ENCODE measurements at places on chromosomes 7 and 10. TPM values are rescaled to one million over a fixed set of nuclear protein-coding genes. Genes with fewer than 3 reads are reported as not detected.

Gene PLXNA4
- total RNA-seq, result 6.2 TPM

Gene CYP2C8
- total RNA-seq, result not detected

Gene FAM25A
- total RNA-seq, result not detected

Gene ANKRD2
- not detected for total RNA-seq

Gene EVX1
- total RNA-seq, result not detected

Gene EXOC6
- 12.6 TPM for total RNA-seq

Gene FAM237B
- not detected for total RNA-seq

Gene DPYSL4
- total RNA-seq, result 6.0 TPM

DNA sequence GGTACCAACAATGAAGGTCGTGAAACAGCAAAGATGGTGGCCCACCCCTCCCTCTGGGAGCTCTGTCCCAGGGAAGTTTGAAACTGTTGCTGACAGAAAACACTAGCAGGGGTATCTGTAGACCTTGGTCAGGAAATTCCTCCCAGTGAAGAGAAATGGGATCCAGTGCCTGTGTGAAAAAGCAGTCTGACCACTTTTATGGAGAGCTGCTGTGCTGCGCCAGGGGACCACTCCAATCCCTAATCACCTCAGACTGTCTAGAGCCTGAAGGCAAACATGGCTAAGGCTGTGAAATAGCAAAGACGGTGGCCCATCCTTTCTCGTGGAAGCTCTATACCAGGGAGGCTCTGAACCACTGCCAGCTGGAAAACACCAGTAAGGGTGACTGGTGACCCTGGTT, 38.3 kb upstream of the TMEM140 start:
- no peak for DNase-seq

DNA sequence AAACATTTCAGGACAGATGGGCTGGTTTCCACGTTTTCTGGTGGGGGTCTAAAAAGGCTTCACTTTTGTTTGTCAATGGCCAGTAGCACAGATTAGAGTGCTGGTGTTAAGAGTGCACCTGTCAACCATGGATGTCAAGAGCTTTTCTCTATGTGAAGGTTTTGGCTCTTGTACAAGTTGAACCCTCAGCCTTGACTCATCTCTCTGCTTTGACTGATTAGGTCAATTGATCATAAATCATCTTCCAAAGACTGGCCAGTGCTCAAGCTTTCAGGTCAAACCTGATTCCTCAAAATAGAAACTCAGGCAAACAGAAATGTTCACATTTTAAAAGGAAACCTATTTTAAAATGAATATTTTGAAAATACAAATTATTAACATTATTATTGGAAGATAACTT, 59.6 kb upstream of the SP4 start:
- DNase-seq, result no peak

DNA sequence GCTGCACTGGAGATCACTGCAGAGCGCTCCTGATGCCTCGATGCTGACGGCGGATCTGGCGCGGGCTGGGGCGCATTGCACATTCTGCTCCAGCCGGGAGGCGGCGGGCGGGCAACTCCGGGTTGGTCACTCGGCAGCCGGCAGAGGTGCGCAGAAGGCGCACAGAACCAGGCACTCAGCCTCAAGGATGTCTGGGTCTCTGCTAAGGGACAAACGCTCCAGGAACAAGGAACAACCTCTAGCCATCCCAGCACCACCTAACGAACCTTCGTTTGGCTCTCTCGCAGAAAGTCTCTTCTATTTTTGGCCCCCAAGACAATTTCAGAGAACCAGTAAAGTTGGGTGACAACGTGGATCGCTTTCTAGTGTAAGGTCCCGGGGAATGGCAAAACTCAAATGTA, 254.6 kb downstream of the OTUD1 start:
- no peak for DNase-seq

DNA sequence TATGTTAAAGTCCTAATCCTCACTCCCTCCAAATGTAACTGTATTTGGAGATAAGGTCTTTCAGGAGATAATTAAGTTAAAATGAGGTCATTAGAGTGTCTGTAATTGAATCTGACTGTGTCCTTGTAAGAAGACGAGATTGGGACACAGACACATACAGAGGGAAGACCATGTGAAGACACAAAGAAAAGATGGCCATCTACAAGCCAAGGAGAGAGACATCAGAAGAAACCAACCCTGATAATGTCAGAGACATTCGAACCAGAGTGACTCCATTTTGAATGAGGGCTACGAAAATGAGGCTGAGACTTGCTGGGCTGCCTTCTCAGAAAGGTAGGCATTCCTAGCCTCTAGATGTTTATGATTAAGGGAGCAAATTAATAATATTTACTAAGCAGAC, 542 bp upstream of the SAMD9L start:
- DNase-seq, result no peak

DNA sequence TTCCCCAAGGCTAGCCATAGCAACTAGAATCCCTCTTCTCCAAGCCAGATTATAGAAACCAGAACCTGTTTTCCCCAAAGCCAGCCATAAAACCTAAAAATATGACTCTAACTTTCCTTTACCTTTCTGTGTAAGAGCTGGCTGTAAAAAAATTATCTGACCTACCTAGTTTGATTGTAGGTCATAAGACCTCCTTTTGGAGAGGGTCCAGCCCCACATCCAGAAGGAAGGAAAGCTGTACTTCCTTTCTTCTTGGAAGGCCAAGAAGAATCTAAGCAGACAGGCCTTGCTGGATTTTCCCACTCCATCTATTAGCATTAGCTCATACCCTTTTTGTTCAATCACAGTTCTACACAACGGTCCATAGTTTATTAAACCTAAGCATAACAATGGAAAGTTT, 1006.3 kb downstream of the SORCS3 start:
- no peak for DNase-seq

DNA sequence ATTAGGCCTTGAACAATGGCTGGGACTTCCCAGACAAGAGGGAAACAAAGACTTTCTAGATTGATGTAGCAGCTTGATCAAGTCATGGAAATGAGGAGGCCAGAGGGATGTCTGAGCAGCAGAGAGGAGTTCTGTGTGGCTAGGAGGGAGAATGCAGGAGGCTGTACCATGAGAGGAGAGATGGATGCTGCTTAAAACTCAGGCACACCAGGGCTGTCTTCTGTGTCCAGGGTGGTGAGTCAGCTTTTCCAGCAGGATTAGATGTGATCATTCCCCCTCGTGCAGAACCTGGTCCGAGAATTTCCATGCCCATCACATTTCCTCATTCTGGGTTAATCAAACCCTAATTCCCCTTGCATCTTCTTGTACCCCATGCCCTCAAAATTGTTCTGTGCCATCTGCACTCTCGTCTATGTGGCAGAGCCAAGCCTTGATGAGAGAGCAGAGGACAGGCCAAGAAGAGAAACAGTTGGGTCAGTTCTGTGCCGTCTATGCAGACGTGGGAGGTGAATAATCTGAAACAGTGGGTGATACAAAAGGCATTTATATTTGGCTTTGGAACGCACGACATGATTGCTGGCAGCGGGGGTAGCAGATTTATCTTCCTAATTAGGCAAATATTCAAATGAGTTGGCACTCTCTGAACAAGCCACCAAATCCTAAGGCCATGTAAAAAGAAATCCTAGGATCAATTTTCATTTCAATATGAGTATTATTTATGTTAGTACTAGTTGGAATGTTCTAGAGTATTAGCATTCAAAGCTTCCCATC, 160.7 kb downstream of the TMEM178B start:
- peak; percentile 24 for DNase-seq

DNA sequence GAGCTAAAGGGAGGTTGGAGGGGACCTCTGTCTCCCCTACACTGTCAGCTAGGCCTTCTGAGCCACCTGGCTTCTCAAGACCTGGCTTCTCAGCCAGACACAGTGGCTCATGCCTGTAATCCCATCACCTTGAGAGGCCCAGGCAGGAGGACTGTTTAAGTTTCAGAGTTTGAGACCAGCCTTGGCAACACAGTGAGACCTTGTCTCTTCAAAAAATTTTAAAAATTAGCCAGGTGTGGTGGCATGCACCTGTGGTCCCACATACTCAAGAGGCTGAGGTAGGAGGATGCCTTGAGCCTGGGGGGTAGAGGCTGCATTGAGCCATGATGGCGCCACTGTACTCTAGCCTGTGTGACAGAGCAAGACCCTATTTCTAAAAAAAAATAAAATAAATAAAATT, 33.1 kb downstream of the PIP4K2A start:
- DNase-seq, result no peak

- peak; percentile 22 for DNase-seq
Measured at GRCh38 chr7:155234950-155235789, 62.5 kb upstream of the INSIG1 start.

DNA sequence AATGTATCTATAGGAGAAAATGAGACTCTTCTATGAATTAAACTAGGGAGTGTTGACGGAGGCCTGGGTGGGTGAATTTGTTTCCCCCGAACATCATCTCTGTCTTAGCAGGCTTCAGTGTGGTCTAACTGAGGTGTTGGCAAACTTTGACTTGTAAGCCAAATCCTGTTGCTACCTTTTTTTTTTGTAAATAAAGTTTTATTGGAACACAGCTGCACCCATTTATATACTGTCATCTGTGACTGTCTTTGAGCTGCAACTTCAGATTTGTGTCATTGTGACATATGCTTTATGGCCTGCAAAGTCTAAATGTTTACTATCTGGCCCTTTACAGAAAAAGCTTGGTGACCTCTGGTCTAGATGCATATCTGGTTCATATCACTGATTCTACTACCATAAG, 455.9 kb downstream of the LRMDA start:
- no peak for DNase-seq

DNA sequence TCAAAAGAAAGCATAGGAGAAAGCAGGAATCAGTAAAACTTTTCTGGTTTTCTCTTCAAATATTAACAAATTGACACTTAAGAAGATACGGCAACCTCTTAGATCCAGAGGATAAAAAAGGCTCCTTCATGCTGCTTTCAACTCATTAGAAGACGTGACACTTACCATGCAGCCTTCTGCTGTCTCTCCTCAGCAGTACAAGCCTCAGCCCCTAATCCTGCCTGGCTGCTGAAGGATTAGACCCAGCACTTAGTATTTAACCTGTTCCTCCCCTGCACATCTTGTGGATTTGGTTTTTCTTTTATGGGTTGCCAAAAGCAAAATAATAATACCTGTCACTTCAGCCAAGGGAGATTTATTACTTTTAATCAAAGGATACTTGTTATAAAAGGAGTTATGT, 108.4 kb downstream of the LYZL1 start:
- no peak for DNase-seq
